ENCODE measurements at places on chromosomes 4 and X. TPM values are rescaled to one million over a fixed set of nuclear protein-coding genes. Genes with fewer than 3 reads are reported as not detected.

Gene OPHN1
- 3.0 TPM for total RNA-seq

Gene CFAP299
- total RNA-seq, result not detected

Gene TCEAL9
- 113 TPM for total RNA-seq

Gene NPY1R
- not detected for total RNA-seq

Gene SPATA18
- 2.9 TPM for total RNA-seq

Gene CXCL1
- 7.3 TPM for total RNA-seq

Gene DUX4
- not detected for total RNA-seq

Gene HTN1
- total RNA-seq, result not detected

Gene TMEM156
- 1.8 TPM for total RNA-seq

Gene GAGE13
- total RNA-seq, result not detected

Gene MAGEB1
- total RNA-seq, result not detected

Gene RFC1
- total RNA-seq, result 25.1 TPM

Gene ADAMTS3
- total RNA-seq, result 0.84 TPM

Gene SUPT20HL1
- total RNA-seq, result not detected

Gene ARAP2
- 0.30 TPM for total RNA-seq

Gene CYBB
- not detected for total RNA-seq

Gene UGT2B11
- total RNA-seq, result not detected

Gene TEC
- 0.59 TPM for total RNA-seq

Gene RTL9
- 0.30 TPM for total RNA-seq

Gene CCNA2
- total RNA-seq, result 138 TPM

Gene CDKN2AIP
- total RNA-seq, result 10.4 TPM

Gene STBD1
- total RNA-seq, result 3.7 TPM

Gene COPS4
- total RNA-seq, result 52.0 TPM

Gene SLC38A5
- 63.6 TPM for total RNA-seq

Gene TRIM75
- not detected for total RNA-seq

Gene ARX
- total RNA-seq, result not detected

Gene MAOB
- total RNA-seq, result 0.17 TPM

Gene EDNRA
- total RNA-seq, result 3.2 TPM

Gene ARSJ
- total RNA-seq, result 32.3 TPM

Gene PROM1
- 0.17 TPM for total RNA-seq
